ENCODE measurements at places on chromosomes 3 and 15.

DNA sequence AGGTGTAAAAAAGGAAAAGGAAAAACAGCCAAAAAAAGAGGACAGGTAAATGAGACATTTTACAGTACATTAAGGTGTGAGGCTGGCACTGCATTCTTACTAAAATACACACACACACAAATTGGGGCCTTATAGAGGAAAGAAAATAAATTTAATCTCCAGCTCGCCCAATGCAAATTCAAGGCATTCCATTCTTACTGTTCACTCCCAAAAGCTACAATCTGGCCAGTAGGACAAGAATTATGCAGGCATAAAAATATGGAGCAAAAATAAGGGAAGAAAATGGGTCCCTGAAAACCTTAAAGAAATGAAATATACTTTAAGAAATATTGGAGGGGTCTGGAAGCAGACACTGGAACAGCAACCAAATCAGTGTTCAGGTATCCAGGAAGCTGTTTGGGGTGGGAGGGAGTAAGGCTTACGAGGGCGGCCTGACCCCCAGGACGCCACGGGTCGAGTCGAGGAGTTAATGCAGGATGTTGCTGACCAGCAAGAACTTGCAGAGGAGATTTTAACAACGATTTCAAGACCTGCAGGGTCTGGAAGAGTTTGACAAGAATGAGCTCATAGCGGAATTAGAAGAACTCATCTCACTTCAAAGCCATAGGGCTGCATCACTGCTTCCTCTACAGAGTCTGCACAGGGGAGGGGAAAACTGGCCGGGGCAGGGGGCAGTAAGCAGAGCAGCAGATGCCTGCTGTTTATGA lies 245.5 kb downstream of the TBL1XR1 start:
- H3K36me3 ChIP-seq = no peaks in the 10 kb centered on the region
- H3K4me1 ChIP-seq = no peaks in the 10 kb centered on the region
- H3K27ac ChIP-seq = no peak overlapping the region
- H3K4me3 ChIP-seq = no peak overlapping the region

GRCh38 chr3:122975163-122975923 lies 52.2 kb downstream of the SEMA5B start:
- DNase-seq = no peak
- no peaks in the 10 kb centered on the region for H3K27me3 ChIP-seq
- H3K36me3 ChIP-seq = no peaks in the 10 kb centered on the region
- H3K4me1 ChIP-seq = no peaks in the 10 kb centered on the region
- H3K27ac ChIP-seq = no peak overlapping the region

DNA sequence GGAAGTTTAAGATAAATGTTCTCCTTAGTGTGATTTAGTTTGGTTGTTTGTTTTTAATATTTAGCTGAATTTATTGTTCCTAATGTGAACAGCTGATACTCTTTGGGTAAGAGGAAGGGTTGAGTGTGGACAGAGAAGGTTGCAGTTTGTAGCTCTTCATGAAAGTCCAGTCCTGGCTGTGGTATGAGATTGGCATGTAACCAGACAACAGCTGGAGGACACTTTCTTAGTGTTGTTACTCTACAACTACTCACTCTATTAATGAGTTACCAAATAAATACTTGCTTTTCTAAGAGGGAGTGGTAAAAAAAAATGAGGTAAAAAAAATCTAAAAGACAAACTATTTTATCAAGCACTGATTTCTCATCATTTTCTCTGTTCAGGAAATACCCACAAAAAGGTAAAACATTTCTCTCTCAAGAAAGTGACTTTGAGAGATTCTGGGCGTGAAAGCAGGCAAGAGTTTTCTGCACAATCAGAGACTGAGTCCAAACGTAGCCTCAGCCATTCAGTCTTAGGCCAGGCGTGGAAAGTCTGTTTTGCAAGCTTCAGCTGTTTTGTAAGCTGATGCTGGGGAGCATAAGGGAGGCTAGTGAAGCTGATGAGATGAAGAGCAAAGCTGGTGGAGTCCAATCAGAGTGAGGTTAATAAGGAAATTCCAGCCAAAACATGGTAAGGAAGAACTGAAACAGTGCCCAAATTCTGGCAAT lies 138.5 kb upstream of the ARPP21 start:
- no peak overlapping the region for H3K27ac ChIP-seq
- no peaks in the 10 kb centered on the region for H3K4me1 ChIP-seq
- H3K27me3 ChIP-seq = no peaks in the 10 kb centered on the region

GRCh38 chr3:190265796-190266195 lies 56.5 kb downstream of the CLDN1 start:
- no peaks in the 10 kb centered on the region for H3K36me3 ChIP-seq
- DNase-seq = no peak
- no peak overlapping the region for H3K27ac ChIP-seq
- H3K4me3 ChIP-seq = no peak overlapping the region
- H3K27me3 ChIP-seq = no peaks in the 10 kb centered on the region

DNA sequence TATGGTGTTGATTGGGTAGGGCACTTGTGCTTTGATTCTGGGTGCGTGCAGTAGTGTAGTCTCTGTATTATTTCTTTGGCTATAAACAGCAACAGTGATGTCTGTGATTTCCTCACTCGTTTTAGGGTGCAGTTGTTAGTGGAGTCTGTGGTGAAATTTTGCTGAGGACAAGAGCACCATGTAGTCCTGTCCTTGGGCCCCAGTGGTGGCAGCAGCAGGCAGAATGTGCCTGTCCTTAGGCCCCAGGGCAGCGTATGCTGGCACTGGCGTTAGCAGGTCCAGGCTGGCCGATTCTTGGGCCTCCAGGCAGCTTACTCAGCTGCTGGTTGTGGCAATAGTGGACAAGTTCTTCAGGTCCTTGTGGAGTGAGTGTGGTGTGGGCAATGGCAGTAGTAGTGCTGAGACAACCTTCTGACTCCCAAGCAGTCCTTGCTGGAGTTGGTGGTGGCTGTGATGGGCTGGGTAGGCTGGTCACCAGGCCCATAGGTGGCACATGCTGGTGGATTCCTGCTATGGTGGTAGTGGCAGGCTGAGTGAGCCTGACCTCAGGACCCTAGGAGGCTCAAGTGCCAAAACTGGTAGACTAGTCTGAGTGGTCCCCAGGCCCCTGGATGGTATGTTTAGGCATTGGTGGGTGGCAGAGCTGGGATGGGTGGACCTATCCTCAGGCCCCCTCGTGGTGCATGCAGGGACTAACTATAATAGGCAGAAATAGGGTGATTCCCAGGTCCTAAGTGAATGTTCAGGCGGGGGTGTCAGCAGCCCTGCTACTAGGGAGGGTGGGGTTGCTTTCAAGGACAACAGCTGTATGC lies 56.3 kb downstream of the TNFAIP8L3 start:
- DNase-seq = no peak
- no peak overlapping the region for H3K27ac ChIP-seq
- H3K27me3 ChIP-seq = no peaks in the 10 kb centered on the region
- H3K4me1 ChIP-seq = no peaks in the 10 kb centered on the region
- no peak overlapping the region for H3K4me3 ChIP-seq
- H3K36me3 ChIP-seq = no peaks in the 10 kb centered on the region

- H3K27ac ChIP-seq = peak overlapping the region; percentile 33
- H3K36me3 ChIP-seq = peaks cover 13% of the 10 kb centered on the region
- no peak overlapping the region for H3K4me3 ChIP-seq
- DNase-seq = no peak
- H3K27me3 ChIP-seq = no peaks in the 10 kb centered on the region
Measured at GRCh38 chr3:15287565-15288330, 44.6 kb downstream of the SH3BP5 start.

DNA sequence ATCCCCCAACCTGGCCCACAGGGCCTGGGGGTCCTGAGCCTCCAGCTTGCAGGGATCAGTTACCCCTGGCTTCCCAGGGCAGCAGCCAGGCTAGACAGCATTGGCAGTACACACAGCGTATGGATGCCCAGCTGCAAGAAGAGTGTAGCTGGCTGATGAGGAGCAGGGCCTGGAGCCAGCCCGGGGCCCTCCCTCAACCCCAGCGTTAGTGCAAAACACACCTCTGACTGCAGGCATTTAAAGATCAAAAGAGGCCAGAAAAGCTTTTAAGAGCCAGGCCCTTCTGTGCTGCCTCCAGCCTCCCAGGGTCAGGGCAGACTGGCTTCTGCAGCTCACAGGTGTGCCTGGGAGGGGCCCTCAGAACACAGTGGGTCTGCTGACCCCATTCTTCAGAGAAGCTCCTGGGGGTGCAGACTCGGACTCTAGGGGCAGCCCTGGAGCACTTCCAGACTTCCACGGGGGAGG lies 110.6 kb downstream of the ETFA start:
- no peak for DNase-seq
- no peak overlapping the region for H3K27ac ChIP-seq
- no peak overlapping the region for H3K4me3 ChIP-seq
- H3K36me3 ChIP-seq = no peaks in the 10 kb centered on the region

Measured in effector memory CD4-positive, alpha-beta T cell (primary cell).